Mesenteric fat pad (tissue), 1 donor: ENCODE measurements at places on chromosomes 1 and 21.
A peak's percentile ranks its signal among the peaks of the same experiment; 100 is the strongest.

DNA sequence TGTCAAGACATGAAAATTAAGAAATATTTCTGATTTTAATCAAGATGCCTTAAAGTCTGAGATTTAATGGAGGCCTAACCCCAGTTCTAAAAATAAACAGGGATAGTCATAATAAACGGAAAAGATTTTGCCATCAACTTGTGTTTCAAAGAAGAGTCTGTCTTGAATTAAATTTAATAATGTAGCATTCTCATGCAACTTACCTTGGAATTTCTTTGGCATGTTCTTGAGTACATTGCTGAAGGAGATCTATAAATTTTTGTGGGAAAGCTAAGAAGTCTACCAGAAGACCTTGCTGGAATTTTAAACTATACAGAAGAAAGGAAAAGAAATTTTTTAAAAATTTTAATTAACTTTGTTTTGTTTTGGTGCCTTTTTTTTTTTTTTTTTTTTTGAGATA is 10.6 kb downstream of the SASS6 start:
- no peak for DNase-seq

DNA sequence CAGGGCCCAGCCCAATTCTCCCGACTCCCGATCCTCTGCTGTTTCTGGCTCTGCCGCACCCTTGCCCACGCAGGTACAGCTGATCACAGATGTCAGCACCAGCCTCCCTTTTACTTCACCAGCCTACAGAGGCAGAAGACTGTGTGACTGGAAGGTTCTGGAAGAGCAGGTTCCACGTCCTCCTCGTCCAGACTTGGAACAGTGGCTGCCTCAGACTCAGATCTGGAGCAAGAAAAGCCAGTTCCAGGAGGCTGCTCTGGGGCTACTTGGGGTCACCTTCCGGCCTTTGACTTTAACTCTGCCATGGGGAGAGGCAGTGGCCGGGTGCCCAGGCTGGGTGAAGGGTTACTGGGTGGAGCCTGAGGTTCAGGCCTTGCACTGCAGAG is 16.1 kb upstream of the KLHDC7A start:
- DNase-seq: no peak

DNA sequence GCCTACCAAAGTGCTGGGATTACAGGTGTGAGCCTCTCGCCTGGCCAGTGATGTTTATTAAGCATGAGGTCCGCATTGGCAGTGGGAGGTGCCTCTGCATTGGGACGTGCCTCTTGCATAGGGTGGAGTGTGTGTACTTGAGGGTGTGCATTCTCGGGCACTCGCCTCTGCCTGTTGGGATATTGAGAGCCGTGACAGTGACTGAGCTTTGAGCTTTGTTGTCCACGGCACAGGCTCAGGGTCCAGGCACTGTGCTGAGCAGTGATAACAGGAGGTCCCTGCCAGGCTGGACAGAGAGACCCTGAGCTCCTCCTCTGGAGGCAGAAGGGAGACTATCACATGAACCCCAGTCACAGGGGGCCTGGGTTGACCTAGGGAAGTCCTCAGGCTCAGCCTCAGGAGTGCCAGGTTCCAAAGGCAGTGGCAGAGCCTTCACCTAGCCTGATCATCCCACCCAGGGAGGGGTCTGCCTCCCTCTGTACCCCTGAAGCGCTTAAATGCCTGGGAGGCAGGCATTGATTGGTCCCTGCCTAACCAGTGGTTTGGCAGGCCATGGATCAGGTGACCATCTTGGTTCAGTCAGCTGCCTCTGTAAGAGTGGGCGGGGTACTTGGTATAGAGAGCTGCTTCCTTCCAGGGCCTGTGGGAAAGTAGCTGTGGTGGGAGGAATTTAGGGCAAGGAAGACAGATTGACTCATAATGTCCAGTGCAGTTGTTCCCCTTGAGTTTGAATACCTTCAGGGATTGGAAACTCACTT is 213.8 kb upstream of the TMEM51 start:
- no peak for DNase-seq

DNA sequence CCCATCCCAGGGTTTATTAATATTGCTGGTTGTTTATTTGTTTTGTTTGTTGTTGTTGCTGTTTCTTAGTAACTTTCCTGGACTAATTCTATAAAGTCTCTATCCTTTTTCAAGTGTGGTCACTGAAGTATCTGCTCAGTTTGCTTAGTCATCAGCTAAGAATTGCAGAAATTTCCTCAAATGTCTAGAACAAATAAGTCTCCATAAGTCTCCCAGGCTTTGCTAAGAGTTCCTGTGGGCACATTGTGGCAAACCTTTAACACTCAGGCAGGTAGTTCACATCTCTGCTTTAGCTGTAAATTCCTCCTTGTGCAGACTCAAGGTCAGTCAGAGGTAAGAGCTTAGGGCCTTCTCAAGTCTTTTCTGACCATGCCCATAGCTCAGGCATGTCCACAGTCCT is 38.9 kb upstream of the C1orf185 start:
- no peak for DNase-seq

GRCh38 chr1:24052220-24052619 is 59.7 kb downstream of the MYOM3 start:
- DNase-seq: no peak

- DNase-seq: no peak
Measured at GRCh38 chr1:100671601-100672000, 47.9 kb upstream of the VCAM1 start.

GRCh38 chr1:41540886-41541591 is 56.6 kb upstream of the EDN2 start:
- DNase-seq: peak; percentile 69

GRCh38 chr1:161059293-161059692 is 10.4 kb downstream of the ARHGAP30 start:
- no peak for DNase-seq

- DNase-seq: peak; percentile 85
Measured at GRCh38 chr1:15936025-15936424, 39.9 kb downstream of the ZBTB17 start.

DNA sequence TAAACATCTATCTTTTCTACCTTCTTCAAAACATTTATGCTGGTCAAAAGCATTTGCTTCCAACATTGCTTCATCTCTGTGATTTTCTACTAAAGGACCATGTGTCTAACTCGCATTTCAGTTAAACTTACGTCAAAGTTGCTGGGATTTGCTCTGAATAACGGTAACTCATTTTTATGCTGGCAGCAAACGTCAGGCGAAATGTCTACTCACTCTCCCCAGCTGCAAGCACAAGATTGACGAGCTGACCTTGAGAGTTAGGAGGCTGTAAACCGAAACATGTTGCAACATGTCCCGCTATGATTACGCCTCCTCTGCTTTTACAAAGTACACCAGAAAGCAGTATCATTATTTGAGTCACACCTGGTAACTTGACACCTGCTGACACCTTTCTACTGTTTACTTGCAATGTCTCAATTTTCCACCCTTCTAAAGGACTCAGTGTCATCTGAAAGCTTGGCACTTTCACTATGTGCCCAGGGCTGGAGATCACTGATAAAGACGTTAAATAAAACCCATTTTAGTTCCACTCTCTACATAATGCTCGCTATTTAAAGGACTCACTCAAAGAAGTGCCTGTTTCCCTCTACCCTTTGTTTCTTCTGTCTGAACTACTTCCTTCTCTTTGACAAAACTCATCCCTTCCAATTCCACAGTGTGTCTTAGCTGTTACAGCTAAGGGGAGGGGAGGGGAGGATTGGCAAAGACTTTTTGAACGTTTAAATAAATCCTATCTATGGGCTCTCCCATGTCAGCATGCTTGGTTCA is 111.9 kb downstream of the PTPN14 start:
- no peak for DNase-seq

- DNase-seq: no peak
Measured at GRCh38 chr1:240091614-240092300, at the start of gene FMN2. TSS of gene FMN2 (plus strand) at chr1:240091883. CDS start at chr1:240092110, 227 bp downstream.

DNA sequence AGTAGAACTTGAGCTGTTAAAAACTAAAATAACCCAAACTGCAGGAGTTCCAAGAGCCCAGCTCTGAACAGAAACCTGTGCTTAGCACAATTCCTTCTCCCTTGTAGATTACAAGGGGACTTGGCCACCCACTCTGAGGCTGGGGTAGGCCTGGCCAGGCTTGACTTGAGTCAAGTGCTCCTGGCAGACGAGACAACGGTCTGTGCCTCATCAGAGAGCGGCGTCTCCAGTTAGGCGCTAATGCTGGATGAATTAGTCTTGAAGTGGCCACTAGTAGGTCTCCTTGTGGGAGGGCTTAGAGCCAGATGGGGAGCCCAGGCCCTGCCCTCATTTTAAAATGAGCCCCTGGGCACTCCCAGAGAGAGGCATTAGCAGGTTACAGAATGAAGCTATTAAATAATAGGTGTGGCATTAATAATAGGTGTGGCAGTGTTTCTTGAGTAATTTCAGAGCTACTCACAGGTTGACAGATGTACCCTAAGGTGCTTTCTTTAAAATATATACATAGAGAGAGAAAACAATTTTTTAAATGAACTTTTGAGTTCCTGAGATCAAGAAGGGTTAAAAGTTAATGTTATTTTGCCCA is 1.1 kb downstream of the EEIG2 start:
- DNase-seq: no peak
